ENCODE measurements at places on chromosomes 6 and 20. TPM values are rescaled to one million over a fixed set of nuclear protein-coding genes. Genes with fewer than 3 reads are reported as not detected.

- peak within 1 kb of the TSS; percentile 69 for H3K27ac ChIP-seq
- H3K4me1 ChIP-seq = peaks cover 10% of the 10 kb centered on the region
- no peaks in the 10 kb centered on the region for H3K27me3 ChIP-seq
- H3K4me3 ChIP-seq = peak within 1 kb of the TSS; percentile 98
- H3K36me3 ChIP-seq = no peaks in the 10 kb centered on the region
- peak; percentile 88 for DNase-seq
These were observed at the start of gene RAB22A for GRCh38 chr20:58309591-58310290. RAB22A (plus strand) TSS chr20:58309715; CDS start chr20:58309977, 262 bp downstream.

DNA sequence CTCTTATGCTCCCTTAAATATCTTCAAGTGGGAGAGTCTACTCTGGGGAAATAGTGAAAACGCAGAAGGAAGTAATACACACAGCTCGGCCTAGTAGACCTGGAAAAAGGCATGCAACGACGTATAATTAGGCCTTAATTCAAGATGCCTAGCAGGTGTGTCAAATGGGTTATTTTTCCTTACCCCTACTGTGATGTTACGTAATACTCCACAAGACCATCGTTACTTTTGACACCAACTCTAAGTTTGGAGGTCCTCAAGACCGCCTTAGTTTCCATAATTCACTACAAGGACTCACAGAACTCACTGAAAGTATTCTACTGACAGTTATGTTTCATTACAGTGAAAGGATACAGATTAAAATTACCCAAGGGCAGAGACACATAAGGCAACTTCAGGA is 1024.3 kb upstream of the MAP3K7 start:
- no peak for DNase-seq
- no peak overlapping the region for H3K4me3 ChIP-seq
- no peaks in the 10 kb centered on the region for H3K36me3 ChIP-seq
- no peak overlapping the region for H3K27ac ChIP-seq
- no peaks in the 10 kb centered on the region for H3K4me1 ChIP-seq

DNA sequence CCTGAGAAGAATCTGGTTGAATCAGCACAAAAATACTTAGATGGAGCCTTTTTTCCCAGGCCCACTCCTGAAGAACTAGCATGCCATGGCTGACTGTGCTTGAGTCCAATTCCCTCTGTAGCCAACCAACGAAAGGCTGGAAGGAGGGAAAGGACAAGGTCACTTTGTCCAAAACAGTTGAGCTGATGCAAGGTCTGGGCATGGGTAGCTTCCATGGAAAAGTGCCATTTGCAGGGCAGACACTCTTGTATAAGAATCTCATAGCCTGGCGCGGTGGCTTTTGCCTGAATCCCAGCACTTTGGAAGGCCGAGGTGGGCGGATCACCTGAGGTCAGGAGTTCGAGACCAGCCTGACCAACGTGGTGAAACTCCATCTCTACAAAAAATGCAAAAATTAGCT is 125.0 kb upstream of the LGSN start:
- no peak overlapping the region for H3K27ac ChIP-seq
- H3K4me1 ChIP-seq = no peaks in the 10 kb centered on the region
- H3K4me3 ChIP-seq = no peak overlapping the region
- no peak for DNase-seq
- H3K36me3 ChIP-seq = no peaks in the 10 kb centered on the region

GRCh38 chr20:43955062-43955749 is 40.6 kb downstream of the TOX2 start:
- DNase-seq = no peak
- no peaks in the 10 kb centered on the region for H3K4me1 ChIP-seq
- H3K36me3 ChIP-seq = no peaks in the 10 kb centered on the region
- H3K4me3 ChIP-seq = no peak overlapping the region
- no peak overlapping the region for H3K27ac ChIP-seq

- H3K36me3 ChIP-seq = no peaks in the 10 kb centered on the region
- no peak overlapping the region for H3K27ac ChIP-seq
- H3K4me3 ChIP-seq = no peak overlapping the region
- no peak for DNase-seq
- H3K27me3 ChIP-seq = no peaks in the 10 kb centered on the region
These were observed 232.2 kb upstream of the ARID1B start for GRCh38 chr6:156545021-156545420.

DNA sequence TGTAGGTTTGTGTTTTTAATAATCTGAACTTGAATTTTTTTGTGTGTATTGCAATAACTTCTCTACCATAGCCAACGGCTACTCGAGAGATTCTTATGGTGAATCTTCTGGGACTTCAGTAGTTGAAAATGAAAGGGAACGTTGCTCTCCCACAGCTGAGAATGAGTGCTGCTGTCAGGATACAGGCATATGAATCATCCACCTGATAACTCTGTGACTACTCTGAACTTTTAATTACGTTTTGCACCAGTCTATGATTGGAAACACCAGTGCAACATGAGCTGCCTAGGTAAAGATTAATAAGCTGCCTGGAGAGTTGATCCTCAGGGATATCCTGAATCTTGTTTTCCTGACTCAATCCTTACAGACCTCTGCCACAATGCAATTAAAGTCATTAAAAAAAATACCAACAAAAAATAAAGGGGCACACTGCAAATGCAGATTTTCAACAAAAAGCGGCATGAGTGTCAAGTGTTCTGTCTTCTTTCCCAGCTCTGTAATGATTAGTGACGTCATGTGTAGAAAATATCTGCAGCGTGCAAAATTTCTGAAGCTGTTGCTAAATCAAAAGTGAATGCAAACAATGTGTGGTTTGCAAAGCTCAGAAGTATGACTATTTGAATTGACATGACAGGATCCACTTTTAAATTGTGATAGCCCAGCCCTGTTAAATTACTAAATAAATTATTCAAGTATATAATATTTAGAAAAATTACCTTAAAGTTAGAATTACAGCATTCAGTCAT is 432.2 kb downstream of the HTR1B start:
- no peaks in the 10 kb centered on the region for H3K4me1 ChIP-seq
- DNase-seq = no peak
- H3K27me3 ChIP-seq = no peaks in the 10 kb centered on the region
- H3K36me3 ChIP-seq = no peaks in the 10 kb centered on the region
- no peak overlapping the region for H3K27ac ChIP-seq

ECT2L gene
- 0.03 TPM for total RNA-seq

ANKEF1 gene
- total RNA-seq = 9.7 TPM

PRKN gene
- 0.39 TPM for total RNA-seq

TBXT gene
- total RNA-seq = not detected

VWA7 gene
- total RNA-seq = 0.12 TPM

PI16 gene
- not detected for total RNA-seq
